Stimulated activated CD4-positive, alpha-beta T cell treated with anti-CD3 and anti-CD28 coated beads, Interleukin-4, amount 100 ng/mL, for 1 hour (primary cell): ENCODE measurements at places on chromosomes 3 and 15.

GRCh38 chr3:127997016-127997415 lies 55.2 kb upstream of the SEC61A1 start:
- no peak for DNase-seq

DNA sequence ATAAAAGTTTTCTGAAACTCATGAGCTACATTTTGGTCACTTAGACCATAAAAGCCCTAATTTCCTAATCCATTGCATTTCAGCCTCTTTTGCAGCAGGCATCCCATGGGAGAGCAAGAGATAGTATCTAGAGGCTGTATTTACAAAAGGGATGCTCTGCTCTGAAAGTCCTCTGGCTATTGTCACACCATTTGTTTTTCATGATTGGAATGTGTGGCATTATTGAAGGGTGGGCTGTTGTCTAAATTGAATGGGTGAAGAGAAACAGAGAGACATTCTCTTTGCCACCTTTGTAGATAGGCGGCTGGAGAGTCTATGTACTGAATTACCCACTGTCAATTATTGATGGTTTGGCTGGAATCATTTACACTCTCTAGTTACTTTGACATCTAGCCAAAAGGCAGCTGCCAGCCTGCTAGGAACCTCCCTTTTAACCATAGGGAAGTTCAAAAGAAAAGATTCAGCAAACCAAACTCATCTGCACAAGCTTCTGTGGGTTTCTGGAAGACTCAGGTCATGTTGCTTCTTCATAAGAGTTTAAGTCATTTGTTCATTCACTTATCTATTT lies 89.8 kb upstream of the RARB start:
- DNase-seq, result no peak

DNA sequence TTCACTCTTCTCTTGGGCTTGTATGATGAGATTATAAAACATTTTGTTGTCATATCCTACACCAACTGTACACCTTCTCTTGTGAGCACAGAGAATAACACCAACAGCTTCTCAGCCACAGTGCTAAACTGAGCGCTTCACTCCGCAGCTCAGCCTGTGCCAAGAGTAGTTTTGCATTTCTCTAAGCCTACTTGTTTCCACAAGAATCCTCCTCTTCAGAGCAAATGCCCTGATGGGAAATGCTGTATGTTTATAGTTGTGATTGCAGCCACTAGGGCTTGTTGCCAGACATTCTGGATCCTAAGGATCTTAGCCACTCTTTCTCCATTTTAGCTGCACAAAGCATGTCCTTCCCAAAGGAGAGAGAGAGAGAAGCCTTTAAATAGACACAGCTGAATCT lies 138.8 kb upstream of the PLXND1 start:
- no peak for DNase-seq

DNA sequence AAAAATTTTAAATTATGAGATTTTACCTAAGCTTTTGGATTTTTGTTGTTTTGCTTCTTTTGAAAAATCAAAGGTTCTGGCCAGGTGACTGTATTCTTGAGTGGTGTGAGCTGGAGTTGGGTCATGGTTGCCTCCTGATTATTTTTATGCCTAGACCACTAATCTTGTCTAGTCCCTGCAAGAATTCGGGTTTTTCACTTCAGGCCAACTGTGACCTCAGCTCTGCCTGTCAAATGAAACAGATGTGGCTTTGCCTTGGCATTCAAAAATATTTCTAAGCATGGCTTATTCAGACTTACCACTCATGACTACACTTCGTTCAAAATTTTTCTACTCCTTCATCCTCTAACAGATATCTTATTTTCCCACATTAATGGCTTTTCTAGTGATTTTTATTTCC lies 25.4 kb upstream of the CDV3 start:
- no peak for DNase-seq

GRCh38 chr3:115071601-115072000 lies 75.5 kb downstream of the ZBTB20 start:
- no peak for DNase-seq

DNA sequence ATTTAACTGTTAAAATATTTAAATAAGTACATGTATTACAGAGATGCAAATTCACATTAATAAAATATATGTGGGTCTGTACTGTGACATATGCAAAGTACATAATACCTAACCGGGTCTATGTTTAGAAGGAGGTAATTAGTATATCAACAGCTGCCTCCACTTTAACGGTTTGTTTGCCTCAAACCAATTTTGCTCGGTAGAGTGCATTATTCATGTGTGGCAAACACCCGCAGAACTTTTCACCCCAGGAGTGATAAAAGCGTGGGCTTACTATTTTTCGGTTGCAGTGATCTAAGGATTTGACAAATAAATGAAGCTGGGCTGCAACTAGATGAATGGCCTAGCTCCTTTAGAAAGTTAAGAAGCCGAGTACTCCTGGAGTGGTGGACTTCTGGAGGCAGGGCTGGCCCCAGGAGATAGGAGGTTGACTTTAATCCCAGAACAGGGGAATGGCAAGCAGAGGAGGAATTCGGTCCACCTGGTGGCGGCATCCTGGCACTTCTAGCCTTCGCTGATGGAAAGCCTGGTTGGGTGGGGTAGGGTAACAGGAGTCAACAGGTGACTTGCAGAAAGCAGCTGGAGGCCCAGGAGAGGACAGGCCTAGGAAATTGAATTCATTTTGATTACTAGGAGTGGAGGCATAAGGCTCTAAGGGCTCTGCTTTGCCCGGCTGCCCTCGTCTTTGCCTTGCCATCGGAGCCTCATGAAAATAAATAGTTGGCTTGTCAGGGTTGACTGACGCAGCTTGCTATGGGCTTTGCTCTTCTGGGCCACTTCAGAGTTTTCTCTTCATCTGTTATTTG lies 2.4 kb downstream of the SLCO3A1 start:
- no peak for DNase-seq

DNA sequence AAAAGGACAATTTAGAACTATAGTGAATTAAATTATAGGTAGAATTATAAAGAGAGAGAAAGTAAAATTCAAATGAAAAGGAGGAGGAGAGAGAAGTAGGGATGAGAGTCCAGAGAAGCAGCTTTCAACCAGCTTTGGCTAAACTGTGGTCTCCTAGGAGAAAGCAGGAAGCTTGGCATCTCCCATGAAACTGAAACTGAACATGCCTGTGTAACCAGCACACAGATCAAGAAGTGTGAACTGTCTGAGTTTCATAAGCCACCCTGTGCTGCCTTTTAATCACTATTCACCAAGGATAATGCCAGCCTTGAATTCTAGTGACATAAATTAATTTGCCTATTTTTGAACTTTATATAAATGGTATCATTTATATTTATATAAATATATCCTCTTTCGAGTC lies 128.5 kb downstream of the MYRIP start:
- DNase-seq, result no peak

- DNase-seq, result no peak
Measured at GRCh38 chr3:77467702-77468625, 428.1 kb downstream of the ROBO2 start.

GRCh38 chr3:63279005-63279841 lies 1.1 kb downstream of the SYNPR start:
- no peak for DNase-seq

DNA sequence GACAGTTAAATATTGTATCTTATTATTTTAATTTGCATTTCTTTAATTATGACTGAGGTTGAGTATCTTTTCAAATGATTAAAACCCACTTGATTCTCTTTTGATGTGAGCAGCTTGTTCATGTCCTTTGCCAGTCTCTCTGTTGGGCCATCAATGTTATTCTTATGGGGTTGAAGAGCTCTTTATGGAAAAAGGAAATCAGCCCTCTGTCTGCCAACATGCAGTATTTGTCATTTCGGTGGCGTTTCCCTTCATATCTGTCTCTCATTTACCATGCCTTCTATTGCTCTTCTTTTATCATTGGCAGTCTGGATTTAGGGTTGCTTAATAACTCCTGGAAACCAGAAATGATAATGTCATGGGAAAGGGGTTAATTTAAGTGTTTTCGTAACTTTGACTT lies 340.7 kb upstream of the DNAJC19 start:
- no peak for DNase-seq

DNA sequence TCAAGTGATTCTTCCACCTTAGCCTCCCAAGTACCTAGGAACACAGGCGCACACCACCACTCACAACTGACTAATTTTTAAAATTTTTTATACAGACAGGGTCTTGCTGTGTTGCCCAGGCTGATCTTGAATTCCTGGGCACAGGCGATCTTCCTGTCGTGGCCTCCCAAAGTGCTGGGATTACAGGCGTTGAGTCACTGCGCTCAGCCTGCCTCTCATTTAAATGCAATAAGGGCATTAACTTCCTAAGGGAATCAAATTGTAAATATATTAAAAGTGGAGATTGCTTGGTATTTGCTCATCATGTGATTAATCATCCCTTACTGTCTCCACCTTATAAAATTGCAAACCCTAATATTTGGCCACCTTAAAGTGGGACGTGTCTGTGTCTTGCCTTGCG lies 65.2 kb downstream of the PGPEP1L start:
- no peak for DNase-seq

DNA sequence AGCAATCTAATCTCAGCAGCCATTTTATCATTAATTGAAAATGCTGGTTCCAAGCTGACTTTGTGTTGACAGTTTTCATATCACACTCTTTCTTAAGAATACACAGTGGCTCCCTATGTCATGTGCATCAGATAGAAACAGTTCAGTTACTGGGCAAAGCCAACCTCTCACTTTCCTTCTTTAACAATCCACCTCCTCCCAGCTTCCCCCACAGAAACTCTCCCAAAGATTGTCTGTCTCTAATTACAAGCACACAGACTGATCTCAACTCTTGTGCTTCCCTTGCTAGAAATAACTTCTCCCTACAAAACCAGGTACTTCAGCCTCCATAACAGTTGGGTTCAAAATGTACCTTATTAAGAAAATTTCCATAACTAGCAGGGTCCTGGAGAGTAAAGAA lies 228.9 kb upstream of the WNT5A start:
- DNase-seq, result no peak

- no peak for DNase-seq
Measured at GRCh38 chr3:138054057-138054456, 44.1 kb downstream of the CLDN18 start.

GRCh38 chr3:65339192-65339740 lies 651.5 kb upstream of the ADAMTS9 start:
- no peak for DNase-seq

DNA sequence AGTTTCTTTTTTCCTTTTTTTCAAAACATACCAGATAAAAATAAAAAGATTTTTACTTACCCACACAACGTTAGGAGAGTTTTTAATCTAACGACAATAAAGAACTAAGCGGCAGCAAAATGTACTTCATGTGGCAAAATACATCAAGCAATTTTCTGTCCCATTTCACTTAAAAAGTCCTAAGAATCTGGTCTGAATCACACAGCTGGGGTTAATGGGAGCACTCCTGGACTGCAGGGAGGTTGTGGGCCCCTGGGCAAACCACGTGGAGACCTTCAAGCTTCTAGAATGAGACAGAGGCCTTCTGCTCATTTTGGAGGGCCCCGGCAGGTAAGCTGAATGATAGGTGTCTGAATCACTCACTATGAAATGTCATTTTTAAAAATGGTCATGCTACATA lies 193.8 kb downstream of the RORA start:
- no peak for DNase-seq

- no peak for DNase-seq
Measured at GRCh38 chr3:105444725-105445124, 78.0 kb downstream of the ALCAM start.

- no peak for DNase-seq
Measured at GRCh38 chr3:156635973-156636372, 38.4 kb upstream of the TIPARP start.
